ENCODE measurements at places on chromosomes 13 and 19.

DNA sequence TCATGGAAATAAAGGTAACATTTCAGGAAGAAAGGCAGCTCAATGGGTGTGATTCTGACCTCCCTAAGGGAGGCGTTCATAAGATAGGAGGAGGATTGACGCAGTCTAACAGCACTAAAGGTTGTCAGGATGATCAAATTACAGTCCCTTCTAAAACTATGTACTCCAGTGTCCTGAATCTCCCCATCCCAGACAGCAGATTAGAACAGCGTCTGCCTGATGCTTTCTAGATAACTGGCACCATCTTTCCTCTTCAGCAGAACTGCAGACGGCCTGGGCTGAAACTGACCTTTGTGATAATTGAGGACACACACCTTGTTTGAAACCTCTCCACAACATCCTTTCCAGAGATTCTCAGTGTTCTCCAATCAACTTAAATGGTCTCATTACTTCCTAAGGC is 25.5 kb upstream of the SACS start:
- no peak for DNase-seq

DNA sequence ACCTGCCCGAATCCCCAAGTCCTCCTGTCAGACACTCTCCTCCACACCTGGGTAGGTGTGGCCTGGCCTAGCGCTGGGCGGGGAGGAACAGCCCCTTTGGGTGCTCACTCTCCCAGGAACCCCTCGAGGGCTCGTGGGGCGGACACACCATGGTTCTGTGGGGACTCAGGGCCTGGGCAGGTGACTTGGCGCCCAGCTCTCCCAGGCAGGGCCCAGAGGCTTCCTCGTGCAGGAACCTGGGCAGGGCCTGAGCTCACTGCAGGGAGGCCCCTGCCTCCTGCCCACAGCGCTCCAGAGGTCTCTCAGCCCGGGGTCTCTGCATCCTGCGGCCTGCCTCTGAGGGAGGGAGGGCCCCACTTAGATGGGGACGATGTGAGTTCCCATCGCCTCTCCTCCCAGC is 11.9 kb downstream of the LSM4 start:
- no peak for DNase-seq

- DNase-seq, result no peak
These were observed 120.9 kb upstream of the FRY start for GRCh38 chr13:31910633-31911032.

DNA sequence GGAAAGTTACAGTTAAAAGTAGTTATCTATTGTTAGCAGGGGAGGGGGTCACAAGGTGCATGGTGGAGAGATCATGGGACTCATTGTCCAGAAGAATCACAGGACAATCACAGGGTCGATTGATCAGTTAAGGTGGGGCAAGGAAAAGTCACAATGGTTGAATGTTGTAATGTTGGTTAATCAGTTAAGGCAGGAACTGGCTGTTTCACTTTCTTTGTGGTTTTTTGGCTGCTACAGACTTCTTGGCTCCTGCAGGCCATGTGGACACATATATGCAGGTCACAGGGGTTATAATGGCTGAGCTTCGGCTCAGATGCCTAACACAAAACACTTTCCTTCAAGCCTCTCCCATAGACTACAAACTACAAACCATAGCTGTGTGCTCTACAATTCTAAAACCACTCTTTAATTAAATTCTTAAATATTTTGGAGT is 6.9 kb upstream of the ZNF431 start:
- DNase-seq, result no peak

Measured in stimulated activated CD4-positive, alpha-beta T cell treated with anti-CD3 and anti-CD28 coated beads, Interleukin-1b, Interleukin-23, amount 100 ng/mL, for 4 hours (primary cell).